ENCODE measurements at places on chromosomes 3 and 15.

DNA sequence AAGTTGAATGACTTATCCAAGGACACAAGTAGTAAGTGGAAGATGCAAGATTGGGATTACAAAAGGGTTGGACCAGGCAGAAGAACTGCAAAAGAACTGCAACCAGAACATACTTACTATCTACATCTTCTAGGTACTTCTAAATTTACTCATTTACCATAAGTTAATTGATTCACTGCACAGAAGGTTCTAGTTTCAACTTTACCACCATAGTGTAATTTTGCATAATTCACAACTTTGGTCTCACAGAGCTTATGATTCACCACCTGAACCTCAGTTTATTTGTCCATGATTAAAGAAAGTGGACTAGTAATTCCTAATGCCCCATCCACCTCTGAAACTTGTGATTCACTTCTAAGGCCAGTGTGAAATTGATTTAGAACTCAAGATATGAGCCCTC, 236.8 kb upstream of the UBE2E2 start:
- DNase-seq: no peak

DNA sequence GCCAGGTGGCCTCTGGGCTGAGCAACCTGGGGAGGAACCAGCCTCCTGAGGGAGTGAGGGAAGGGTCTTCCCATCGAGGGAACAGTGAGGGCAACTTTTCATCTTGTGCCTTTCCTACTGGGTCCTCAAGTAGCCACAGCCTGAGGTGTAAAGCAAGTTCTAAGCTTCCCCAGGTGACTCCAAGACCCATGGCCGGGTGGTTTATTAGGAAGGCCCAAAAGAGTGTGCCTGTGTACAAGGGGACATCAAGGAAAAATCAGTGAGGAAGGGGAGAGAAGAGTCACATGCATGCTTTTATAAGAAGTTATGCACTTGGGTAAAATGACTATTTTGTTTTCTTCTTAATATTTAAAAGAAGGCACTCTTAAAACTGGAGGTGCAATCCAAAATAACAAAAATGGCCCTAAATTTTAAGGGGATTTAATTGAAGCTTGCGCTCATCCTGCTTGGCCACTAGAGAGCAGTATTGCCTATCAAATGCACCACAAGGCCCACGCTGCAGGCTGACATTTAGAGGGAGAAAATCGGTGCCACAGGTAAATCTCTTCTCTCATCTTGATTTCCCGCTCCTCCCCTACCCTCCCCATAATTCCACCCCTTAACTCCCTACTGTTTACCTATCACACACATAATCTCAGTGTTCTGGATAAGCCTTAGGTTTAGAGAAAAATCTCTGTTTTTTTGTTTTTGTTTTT, 6.7 kb downstream of the NANOGP8 start:
- DNase-seq: peak; percentile 28

DNA sequence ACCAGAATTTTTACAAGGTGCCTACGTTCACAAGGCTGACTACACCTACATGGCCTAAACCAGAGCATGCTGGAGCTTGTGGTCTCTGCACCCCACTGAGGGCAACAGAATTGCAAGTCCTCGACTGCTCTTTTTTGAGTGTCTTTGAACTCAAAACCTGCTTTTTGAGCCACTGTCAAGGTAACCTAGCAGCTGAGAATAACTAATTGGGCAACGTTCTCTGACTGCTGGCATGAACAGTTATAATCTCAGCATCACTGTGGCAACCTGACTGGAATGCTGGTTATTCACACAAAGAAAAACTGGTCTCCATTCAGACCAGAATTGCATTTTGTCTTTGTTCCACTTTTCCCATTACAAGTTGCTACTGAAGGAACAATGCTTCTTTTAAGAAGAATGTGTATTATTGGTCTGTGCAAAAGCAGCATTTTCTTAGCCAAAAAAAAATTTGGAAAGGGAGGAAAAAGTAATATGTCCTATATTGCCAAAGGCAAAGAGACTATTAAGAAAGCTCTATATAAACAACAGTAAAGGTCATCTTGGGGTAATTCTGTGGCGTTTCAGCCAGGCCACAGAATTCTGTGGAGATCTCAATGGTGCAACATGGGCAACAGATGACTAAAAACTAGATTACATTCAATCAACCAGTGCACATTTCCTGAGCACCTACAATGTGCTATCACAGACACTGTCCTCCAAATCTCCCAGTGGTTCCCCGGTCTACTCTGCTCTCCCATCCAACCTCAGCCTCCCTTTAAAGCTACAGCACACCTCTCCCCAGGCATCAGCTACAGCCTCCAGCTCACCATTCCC, 76.8 kb downstream of the TNIK start:
- DNase-seq: no peak

DNA sequence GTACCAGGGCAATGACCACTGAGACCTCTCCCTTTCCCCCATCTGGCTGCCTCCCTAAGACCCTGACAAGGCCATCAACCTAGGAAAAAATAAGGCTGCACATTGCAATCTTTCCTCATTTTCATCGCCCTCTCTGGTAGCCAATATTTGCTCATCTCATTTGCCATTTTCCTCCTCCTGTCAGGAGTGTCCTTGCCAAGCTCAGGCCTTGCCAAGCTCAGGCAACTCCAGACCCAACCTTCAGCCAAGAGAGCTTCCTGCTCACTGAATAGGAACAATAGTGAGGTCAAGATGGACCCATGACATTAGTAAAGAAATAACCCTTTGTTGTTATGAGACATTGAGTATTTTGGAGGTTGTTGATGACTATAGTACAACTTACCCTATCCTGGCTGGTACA, 380.3 kb downstream of the RSL24D1 start:
- DNase-seq: no peak

GRCh38 chr15:40046721-40047414, 7.9 kb upstream of the SRP14 start:
- peak; percentile 29 for DNase-seq

GRCh38 chr3:171805687-171806086, 4.6 kb downstream of the PLD1 start:
- DNase-seq: no peak

GRCh38 chr15:74800559-74801094, 12.0 kb upstream of the LMAN1L start:
- DNase-seq: no peak

GRCh38 chr15:40929660-40930429, 705 bp downstream of the DLL4 start:
- no peak for DNase-seq

- DNase-seq: no peak
Observed at GRCh38 chr3:29189328-29189727, 91.5 kb upstream of the RBMS3 start.

Data from CD4-positive, alpha-beta T cell treated with Interleukin-6 for 4 hours (primary cell).